ENCODE measurements at places on chromosomes 6 and 20. TPM values are rescaled to one million over a fixed set of nuclear protein-coding genes. Genes with fewer than 3 reads are reported as not detected.
A peak's percentile ranks its signal among the peaks of the same experiment; 100 is the strongest.

CHRNA4 gene
- not detected for total RNA-seq

DNA sequence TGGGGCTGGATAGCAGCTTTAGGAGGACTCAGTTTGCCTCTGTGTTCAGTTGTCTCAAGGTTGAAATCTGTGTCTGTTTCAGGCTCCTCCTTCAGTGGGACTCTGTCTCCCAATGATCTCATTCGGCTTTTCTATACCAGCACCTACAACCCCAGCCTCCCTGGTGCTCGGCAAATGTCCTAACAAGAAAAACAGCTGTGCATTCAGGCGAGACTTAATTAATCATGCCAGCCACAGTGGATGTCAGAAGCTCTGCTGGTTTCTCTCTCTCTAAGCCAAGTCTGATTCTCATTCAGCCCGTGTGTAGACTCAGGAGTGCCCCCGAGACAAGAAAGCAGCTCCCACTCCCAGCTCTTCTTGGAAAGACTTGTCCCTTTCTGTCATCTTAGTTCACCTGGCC lies 46.8 kb downstream of the SUN5 start:
- H3K36me3 ChIP-seq, result no peaks in the 10 kb centered on the region
- no peak for DNase-seq
- H3K4me1 ChIP-seq, result no peaks in the 10 kb centered on the region
- H3K27ac ChIP-seq, result no peak overlapping the region
- no peaks in the 10 kb centered on the region for H3K27me3 ChIP-seq

GRCh38 chr6:112188906-112189305 lies 65.5 kb downstream of the LAMA4 start:
- no peak for DNase-seq
- H3K27me3 ChIP-seq, result no peaks in the 10 kb centered on the region

DNA sequence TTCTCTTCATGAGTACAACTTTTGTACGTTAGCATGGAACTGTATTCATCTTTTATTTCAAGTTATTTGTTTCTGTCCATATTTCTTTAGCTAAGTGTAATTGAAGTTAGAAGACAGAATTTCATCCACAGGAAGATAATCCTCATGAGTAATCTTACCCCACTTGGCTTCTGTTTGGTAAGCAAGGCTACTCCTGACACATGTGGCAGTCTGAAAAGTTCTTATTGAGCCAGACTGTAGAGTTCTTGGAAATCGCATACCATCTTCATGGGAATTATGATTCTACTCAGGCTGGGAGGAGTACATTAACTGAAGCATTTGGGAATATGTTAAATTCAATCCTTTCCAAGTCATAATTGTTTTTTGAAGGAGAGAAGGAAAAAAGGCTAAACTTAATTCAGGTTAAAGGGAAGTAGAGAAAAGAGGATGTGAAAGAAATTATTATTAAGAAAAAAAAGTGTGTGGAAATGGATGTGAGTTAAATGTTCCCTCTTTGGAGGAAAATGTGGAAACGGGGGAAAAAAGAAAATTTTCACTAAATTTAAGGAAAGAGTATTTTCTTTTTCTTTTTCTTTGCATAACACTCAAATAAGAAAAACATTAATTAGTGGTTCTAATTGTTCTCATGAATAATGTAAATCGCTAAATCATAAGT lies 41.5 kb upstream of the TENT5A start:
- DNase-seq, result no peak
- H3K36me3 ChIP-seq, result no peaks in the 10 kb centered on the region
- no peaks in the 10 kb centered on the region for H3K27me3 ChIP-seq

- peak; percentile 68 for DNase-seq
- H3K4me3 ChIP-seq, result no peak overlapping the region
- no peaks in the 10 kb centered on the region for H3K27me3 ChIP-seq
- no peaks in the 10 kb centered on the region for H3K36me3 ChIP-seq
- no peak overlapping the region for H3K27ac ChIP-seq
- peaks cover 7% of the 10 kb centered on the region for H3K4me1 ChIP-seq
Observed at GRCh38 chr6:14354919-14355572, 237.5 kb downstream of the CD83 start.

- H3K27ac ChIP-seq, result no peak overlapping the region
- no peaks in the 10 kb centered on the region for H3K27me3 ChIP-seq
- no peaks in the 10 kb centered on the region for H3K36me3 ChIP-seq
- H3K4me3 ChIP-seq, result no peak overlapping the region
- no peak for DNase-seq
- no peaks in the 10 kb centered on the region for H3K4me1 ChIP-seq
Observed at GRCh38 chr6:21754891-21755290, 161.3 kb downstream of the SOX4 start.

GRCh38 chr6:46014511-46015118 lies 1.0 kb downstream of the CLIC5 start:
- H3K27ac ChIP-seq, result peak overlapping the region; percentile 98
- peak overlapping the region; percentile 89 for H3K4me3 ChIP-seq
- DNase-seq, result peak; percentile 61
- no peaks in the 10 kb centered on the region for H3K4me1 ChIP-seq

All from heart left ventricle (tissue), 16 donors.